Caco-2 (cell line): ENCODE measurements at places on chromosomes 11 and 22.

- no peak for DNase-seq
Observed at GRCh38 chr11:28026634-28027290, 81.2 kb downstream of the KIF18A start.

- DNase-seq, result peak; percentile 67
Observed at GRCh38 chr11:47980907-47981621, 705 bp downstream of the PTPRJ start.

- DNase-seq, result no peak
Observed at GRCh38 chr22:45997077-45997776, 20.3 kb upstream of the WNT7B start.

- DNase-seq, result no peak
Observed at GRCh38 chr11:3146612-3147256, 18.4 kb downstream of the OSBPL5 start.

DNA sequence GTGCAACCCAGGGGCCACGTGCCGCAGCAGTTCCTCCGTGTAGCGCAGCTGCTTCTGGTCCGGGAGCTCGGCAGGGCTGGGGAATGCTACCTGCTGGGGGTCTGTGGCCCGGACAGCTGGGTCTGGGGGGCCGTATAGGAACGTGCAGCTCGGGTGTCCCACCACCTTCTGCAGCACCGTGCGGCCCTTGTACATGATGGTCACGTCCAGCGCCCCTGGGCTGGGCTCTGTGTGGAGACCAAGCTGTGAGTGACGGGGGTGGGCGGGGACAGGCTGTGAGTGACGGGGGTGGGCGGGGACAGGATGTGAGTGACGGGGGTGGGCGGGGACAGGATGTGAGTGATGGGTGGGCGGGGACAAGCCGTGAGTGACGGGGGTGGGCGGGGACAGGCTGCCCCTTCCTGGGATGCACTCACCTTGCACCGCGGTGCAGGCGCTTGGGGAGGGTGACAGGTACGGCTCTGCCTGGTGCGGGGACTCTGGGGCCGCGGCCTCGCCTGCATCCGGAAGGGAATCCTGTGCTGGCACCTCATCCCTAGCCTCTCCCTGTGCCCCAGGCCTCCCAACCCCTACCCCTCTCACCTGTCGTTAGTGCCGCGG, 2.3 kb downstream of the IRF7 start:
- DNase-seq, result peak; percentile 83

- no peak for DNase-seq
Observed at GRCh38 chr11:43830928-43831440, 49.6 kb upstream of the ALKBH3 start.

- DNase-seq, result no peak
Observed at GRCh38 chr22:21025266-21025665, 7.1 kb downstream of the SLC7A4 start.

GRCh38 chr11:30730011-30730410, 143.9 kb upstream of the MPPED2 start:
- no peak for DNase-seq

DNA sequence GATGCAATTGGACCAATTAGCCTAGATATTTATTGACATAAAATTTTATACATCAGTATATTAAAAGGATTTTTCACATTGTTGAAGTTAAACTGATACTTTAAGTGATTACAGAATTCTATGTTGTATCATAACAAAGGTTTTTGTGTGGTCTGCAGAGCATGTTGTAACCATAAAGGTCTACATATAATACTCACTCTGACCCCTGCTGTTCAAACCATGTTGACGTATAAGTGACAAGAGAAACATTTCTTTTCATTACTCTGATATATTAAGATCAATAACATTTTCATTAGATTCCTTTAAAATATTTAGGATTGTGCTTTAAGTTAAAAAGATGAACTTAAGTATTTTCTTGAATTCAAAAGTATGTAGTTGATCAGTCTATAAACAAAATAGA, 63.9 kb downstream of the GAS2 start:
- no peak for DNase-seq

- DNase-seq, result peak; percentile 87
Observed at GRCh38 chr22:38870312-38870741, 1.7 kb downstream of the CBX6 start.

- DNase-seq, result no peak
Observed at GRCh38 chr11:102716527-102716926, 8.2 kb downstream of the MMP8 start.

DNA sequence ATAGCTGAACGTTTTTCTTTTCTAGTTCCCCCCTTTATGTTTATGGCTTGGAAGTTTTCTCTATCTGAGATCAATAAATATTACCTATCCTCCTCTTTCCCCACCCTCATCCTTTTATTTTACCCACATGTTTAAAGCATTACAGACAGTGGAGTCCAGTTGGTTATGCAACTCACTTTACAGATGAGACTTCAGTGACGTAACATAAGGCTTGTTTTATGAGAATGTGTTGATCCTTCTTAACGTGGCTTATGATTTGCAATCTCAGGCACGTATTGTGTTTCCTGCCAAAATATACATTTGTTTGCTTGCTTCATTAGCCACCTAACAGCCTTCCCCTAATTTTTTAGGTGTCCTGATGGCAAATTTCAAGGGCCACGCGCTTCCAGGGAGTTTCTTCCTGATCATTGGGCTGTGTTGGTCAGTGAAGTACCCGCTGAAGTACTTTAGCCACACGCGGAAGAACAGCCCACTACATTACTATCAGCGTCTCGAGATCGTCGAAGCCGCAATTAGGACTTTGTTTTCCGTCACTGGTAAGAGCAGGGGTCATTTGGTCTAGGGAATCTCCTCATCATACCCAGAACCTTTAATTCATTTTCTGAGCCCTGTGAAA, 36.6 kb downstream of the TMEM45B start:
- no peak for DNase-seq

- DNase-seq, result peak; percentile 75
Observed at GRCh38 chr11:65574811-65575567, 864 bp upstream of the EHBP1L1 start.

DNA sequence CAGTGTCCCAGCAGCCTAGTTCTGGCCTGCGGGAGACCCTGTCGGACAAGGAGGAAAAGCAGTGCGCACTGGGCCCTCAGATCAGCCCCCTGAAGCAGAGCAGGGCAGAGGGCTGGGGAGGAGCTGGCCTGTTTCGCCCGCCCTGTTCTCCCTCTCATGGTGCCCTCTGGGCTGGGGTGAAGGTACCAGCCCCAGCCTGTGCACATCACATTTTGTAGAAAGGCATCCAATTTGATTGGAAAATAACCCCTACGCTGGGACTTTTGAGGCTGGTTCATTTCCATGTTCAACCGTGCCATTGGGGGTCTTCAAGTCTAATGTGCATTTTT, 832 bp upstream of the NAP1L4 start:
- DNase-seq, result no peak

- DNase-seq, result peak; percentile 60
Observed at GRCh38 chr22:26416670-26417276, 12.3 kb upstream of the ASPHD2 start.

DNA sequence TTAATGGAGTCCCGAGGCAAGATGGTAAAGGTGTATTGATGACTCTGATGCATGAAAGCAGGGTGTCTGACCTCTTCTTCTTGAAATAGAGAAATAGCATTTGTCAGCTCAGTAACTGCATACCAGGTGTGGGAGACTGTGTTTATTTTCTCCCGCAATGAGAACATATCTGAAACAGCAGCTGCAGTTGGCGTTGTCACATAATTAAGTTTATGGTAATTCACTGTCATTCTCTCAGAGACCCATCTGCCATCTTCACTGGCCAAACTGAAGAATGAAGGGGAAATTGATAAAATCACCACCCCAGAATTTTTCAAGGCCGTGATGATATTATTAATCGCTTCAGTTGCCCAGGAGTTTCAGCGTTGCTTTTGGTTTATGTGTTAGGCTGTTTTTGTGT, 20.1 kb upstream of the MCHR1 start:
- DNase-seq, result no peak

- no peak for DNase-seq
Observed at GRCh38 chr11:85758026-85758425, 52.9 kb downstream of the SYTL2 start.

DNA sequence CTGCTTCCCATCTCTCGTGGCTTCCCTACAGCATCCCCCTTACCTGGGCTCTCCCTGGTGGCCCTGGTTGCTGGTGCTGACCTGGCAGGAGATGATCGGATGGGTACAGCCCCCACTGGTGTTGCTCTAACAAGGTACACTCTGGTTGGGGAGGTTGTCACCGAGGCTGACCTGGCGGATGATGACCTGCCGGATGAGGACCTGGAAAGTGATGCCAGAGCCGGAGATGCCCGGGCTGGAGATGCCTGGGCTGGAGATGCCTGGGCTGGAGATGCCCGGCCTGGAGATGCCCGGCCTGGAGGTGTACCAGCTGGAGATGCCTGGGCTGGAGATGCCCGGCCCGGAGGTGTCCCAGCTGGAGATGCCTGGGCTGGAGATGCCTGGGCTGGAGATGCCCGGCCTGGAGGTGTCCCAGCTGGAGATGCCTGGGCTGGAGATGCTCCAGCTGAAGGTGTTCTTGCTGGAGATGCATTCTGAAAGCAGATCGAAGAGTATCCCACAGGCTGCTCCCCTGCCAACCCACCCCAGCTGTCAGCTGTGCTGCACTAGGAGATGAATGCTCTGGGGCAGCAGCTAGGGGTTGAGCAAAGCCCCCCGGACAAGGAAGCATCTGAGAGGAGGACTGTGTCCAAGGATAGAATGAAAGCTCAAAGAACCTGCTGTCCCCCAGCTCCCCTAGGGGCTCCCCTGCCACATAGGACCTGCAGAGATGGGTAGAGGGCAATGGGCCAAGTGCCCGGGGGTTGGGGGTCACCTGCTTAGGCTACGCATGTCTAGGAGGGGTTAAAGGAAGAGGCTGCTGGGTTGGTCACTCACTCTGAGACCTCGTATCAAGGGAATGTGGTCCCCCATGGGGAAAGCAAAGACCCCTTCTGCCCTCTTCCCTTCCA, 10.6 kb downstream of the TMPRSS13 start:
- peak; percentile 39 for DNase-seq

GRCh38 chr11:64687643-64688533, 35.1 kb downstream of the NRXN2 start:
- no peak for DNase-seq

DNA sequence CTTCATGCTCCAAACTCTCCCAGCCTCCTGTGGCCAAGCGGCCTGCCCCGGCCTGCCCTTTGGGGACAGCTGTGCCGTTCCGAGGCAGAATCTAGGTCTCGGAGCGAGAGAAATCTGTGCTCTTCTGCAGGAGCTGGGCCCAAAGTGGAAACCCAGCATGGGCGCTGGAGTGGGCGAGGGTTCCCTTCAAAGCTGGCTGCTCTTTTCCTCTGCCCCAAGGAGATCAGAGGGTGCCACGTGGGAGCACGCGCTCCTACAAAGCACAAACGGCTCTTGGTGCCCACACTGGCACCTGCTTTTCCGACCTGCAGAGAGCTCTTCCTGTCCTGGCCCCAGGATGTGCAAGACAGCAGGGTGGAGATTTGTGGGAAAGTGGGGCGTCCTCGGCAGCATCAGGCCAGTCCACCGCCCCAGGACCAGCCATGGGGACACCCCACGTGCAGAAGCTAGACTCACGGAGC, 6.9 kb downstream of the OSBPL5 start:
- no peak for DNase-seq
